Fibroblast of skin of scalp (primary cell): ENCODE measurements at places on chromosomes 6 and 20.

DNA sequence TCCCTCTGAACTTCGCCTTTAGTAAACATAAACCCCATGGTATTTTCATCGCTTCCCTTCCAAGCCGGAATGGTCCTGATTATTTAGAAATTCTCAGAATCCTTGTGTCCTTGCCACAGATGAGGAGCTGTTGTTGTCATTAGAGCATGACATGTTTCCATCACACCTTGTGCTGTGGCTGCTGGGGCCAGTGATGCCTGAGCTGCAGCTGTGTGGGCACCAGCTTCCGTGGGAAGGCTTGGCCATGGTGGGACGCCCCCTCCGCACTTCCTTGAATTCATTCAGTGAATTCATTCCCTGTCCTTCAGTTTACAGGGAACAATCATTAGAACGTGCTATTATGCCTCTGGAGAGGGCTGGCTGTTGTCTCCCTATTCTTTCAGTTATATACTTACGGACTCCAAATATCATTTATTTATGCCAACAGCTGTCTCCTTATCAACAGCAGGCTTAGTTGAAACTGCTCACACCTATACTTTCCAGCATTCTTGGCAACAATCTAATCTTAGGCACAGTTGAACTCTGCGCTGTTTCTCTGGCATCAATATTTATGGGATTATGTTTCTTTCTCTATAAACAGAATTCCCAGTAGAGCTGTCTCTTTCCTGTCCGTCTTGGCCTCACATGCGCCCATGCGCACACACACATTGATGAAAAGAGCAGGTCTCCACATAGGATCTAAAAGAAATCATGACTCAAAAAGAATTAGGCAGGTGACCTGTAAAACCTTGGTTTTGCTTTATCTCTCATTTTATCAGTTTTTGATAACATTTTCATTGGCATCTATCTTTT is 9.0 kb downstream of the ADGRF1 start:
- DNase-seq, result no peak

GRCh38 chr6:37006793-37007339 is 1.4 kb downstream of the FGD2 start:
- peak; percentile 73 for DNase-seq

DNA sequence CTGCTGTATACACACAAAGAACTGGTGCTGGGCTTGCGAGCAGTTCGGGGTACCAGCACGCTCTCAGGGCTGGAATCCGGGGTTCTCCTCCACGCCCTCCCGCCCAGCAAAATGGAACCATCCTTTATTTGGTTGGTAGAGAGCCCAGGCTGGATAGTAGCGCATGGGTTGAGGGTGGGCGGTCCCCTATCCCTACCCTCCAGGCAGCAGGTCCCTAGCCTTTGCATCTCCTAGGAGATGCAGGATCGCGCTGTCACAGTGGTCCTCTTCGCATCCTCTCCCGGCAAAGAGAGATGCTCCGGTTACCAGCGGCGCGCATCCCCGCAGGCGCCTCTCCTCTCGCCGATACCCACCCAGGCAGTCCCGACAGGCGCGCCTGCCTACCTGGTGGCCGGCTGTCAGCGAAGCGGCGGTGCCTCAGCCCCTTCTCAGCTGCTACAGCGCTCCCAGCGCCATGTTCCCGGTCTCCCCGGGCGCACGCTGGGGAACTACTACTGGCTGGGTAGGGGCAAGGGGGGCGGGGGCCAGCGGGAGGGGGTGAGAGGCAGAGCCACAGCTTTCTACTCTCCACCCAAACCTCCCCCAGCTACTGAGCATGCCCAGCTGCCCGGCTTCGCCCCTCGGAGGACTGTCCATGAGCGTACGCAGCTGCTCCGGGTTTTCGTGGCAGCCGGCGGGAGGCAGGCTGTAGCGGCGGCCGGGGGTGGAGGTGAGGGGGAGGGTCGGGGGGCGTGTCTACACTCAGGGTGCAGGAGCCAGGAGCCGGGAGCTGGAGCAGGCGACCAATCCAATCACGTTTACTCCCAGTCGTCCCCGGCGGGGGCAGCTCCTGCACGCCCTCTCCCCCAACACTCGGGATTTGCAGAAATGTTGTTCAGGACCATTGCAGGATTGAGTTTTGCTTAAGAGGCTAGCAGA is at the start of gene PAK5:
Gene PAK5 (minus strand): TSS at position 699 of the 918 bp plus-strand sequence. CDS start 194,748 bp downstream, outside the sequence.
- DNase-seq, result peak; percentile 63

DNA sequence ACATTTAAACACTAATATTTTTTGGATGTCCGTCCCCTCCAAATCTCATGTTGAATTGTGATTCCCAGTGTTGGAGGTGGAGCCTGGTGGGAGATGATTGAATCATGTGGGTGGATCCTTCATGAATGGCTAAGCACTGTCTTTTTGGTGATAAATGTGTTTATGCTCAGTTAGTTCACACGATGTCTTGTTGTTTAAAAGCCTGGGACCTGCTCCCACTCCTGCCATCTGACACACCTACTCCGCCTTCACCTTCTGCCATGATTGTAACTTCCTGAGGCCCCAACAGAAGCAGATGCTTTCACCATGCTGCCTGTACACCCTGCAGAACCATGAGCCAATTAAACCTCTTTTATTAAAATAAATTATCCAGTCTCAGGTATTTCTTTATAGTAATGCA is 114.7 kb downstream of the TNFAIP3 start:
- no peak for DNase-seq

DNA sequence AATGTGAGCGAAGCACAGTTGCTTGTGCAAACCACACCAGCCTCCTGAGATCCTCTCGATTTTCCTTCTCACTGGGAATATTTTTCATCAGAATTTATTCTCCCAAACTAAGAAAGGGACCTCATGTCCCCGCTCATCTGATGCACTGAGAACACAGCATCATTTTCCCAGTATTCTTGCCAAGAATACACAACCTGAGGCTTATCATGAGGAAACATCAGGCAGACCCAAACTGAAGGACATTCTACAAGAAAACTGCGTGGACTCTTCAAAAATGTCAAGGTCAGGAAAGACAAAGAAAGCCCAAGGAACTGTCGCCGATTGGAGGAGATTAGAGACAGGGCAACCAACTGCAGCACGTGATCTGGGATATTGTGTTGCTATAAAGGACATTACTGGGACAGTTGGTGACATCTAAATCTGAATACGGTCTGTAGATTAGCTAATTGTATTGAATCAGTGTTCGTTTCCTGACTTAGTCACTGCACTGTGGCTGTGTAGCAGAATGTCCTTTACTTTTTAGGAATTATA is 72.3 kb downstream of the SNX5 start:
- no peak for DNase-seq

- no peak for DNase-seq
Measured at GRCh38 chr6:7198833-7199800, 91.4 kb downstream of the RREB1 start.

- no peak for DNase-seq
Measured at GRCh38 chr20:57788936-57789613, 79.3 kb upstream of the PMEPA1 start.

GRCh38 chr20:33812152-33812849 is 1.2 kb downstream of the CHMP4B start:
- peak; percentile 54 for DNase-seq

DNA sequence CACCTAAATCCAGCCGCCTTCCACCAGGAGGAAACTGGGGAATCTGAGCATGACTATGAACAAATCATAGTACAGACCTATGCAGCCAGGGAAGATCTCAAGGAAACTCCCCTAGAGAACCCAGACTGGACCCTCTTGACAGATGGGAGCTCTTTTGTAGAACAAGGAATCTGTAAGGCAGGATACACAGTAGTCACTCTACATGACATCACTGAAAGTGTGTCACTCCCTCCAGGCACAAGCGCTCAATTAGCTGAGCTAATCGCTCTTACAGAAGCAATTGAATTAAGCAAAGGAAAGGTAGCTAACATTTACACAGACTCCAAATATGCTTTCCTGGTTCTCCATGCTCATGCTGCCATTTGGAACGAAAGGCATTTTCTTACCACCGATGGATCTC is 36.8 kb downstream of the PLN start:
- no peak for DNase-seq

GRCh38 chr6:35719404-35719829 is 17.4 kb upstream of the ARMC12 start:
- no peak for DNase-seq

GRCh38 chr6:43465948-43466347 is 10.6 kb upstream of the DLK2 start:
- no peak for DNase-seq

DNA sequence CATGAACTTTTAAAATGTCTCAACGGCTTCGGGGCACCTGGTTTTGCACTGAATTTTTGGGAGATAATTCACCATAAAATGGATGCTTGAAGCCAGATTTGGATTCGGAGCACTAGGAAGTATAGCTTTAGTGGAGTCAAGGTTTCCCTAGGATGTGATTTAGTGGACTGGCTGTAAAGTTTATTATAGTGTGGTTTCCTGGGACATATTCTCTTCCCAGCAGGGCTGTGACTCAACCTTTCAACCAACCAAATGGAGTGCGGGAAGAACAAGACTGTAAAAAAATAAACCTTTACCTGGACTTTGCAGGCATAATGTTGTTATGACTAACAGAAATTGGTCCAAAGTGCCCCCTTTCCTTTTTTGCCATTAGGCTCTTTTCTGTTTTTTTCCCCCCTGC is 327.4 kb upstream of the MAN1A1 start:
- no peak for DNase-seq

DNA sequence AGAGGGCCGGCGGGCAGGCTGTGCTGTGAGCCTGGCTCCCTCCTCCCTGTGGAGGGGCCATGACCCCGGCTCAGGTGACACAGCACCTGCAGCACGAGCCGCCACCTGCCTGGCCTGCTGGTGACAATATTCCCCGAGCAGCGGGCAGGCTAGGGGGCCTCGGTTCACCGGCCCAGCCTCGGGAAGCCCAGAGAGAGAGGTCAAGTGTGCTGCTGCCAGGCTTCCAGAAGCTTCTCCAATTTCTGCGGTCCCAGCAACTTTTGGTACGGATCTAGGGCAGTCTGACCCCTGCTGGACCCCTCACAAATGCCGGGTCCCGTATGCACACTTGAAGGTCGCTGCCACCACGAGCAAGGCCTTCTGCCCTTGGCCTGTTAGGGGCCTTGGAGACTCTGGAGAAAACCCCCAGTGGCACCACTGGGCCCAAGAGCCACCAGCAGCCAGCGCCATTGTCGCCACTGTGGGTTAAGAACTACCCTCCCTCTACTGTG is 38.6 kb upstream of the NOL4L start:
- DNase-seq, result no peak

DNA sequence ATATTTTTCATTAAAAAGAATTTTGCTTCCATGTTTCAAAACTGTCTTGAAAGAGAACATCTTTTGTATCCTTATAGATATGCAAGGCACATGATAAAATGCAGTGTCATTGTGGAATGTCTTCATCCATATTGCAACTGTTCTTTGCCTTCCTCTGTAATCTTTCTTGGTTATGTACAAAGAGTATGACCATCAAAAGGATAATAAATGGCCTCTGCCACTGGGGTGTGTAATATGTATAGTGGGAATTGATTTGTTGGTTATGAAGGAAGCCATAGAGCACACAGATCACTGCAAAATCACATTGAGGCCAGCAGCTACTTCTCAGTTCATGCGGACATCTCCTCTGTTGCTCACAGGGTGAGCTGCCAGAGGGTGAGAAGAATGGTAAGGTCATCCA is 703.5 kb downstream of the TFAP2A start:
- DNase-seq, result no peak

DNA sequence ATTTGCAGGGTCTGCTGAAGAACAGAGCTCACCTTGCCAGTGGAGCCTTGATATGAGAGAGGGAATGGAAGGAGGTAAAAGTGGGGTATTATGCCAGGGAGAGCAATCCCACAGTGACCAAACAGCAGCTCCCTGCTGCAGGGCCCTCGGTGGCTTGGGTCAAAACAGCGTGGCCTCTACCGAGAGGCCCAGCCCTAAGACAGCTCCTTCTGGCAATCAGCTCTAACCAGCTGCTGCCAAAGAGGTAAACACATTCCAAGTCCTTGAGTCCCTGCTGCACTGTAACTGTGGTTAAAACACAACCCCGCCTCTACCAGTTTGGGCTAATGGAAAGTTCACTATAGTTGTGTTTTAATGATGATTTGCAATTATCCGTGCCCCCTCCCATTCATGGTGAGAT is 1.4 kb upstream of the DAAM2 start:
- no peak for DNase-seq

- no peak for DNase-seq
Measured at GRCh38 chr6:170277893-170278742, 12.8 kb downstream of the DLL1 start.

GRCh38 chr6:150169609-150170008 is 26.8 kb downstream of the PPP1R14C start:
- peak; percentile 75 for DNase-seq

GRCh38 chr6:41021832-41022231 is 17.2 kb downstream of the UNC5CL start:
- peak; percentile 64 for DNase-seq

DNA sequence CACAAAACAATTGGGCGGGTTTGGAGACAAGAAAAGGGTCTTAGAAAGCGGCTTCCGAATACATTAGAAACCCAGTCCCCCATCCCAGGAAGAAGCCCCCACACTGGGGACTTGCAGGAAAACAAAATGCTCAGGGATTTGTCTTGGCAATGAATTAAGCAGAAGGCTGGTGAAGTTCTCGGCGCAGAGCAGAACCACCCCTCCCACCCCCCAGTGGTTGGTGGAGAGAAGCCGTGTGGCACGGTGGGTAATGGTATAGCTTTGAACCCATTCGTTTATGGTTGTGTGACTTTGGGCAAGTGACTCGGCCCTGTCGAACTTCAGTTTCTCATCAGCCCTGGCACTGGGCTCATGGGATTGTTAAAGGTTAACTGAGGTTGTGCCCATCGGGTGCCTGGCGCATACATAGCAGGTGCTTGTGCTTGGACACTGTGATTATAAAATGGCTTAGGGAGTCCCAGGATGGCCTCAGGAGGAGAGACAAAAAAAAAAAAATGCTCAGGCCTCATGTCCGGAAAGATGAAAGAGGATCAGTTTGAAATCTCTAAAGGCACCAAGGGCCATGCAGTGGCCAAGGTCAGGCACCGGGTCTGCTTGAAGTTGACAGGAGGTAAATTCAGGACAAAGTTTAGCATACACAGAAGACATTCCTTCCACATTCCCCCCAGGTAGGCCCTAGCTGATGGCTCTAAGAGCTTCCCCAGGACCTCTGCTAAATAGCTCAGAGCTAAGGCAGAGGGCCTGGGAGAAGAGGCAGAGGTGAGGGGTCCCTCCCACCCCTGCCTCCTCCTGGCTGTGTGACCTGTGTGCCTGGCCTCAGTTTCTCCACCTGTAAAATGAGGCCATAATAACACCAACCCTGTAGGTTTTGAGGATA is 120.1 kb upstream of the PTPN1 start:
- DNase-seq, result no peak

- DNase-seq, result peak; percentile 15
Measured at GRCh38 chr6:28634761-28635546, 109.3 kb downstream of the GPX5 start.

GRCh38 chr20:38867062-38867359 is 59.2 kb upstream of the FAM83D start:
- DNase-seq, result no peak

DNA sequence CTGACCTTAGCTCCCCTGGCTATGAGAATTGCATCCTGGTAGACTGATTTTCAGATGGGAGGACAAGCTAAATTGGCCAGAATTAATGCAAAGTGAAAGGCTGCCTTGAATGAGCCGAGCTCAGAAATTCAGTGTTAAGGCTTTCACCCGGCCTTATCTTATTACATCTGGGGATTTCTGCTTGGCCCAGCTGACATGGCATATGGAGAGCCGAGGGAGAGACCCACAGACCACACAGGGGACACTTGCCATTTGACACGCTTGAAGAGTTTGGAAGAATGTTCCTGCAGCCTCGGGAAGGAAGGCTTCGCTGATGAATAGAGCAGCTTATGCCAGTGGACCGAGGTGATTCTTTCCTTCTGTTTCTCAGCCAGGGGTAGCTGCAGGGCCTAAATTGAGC is 9.0 kb downstream of the MOCS3 start:
- no peak for DNase-seq
